ENCODE measurements at places on chromosomes 3 and 15. TPM values are rescaled to one million over a fixed set of nuclear protein-coding genes. Genes with fewer than 3 reads are reported as not detected.

The TLR9 gene
- total RNA-seq = not detected

The LDHAL6B gene
- total RNA-seq = not detected

The AHSG gene
- 1.1 TPM for total RNA-seq

The FOXL2 gene
- total RNA-seq = 2.2 TPM

The ZNF502 gene
- 3.5 TPM for total RNA-seq

The TMEM87A gene
- 32.9 TPM for total RNA-seq

GRCh38 chr3:22523925-22524324, 679.2 kb upstream of the UBE2E2 start:
- no peak overlapping the region for H3K4me3 ChIP-seq
- H3K4me1 ChIP-seq = no peaks in the 10 kb centered on the region

- H3K4me1 ChIP-seq = no peaks in the 10 kb centered on the region
- no peaks in the 10 kb centered on the region for H3K27me3 ChIP-seq
- no peak overlapping the region for H3K4me3 ChIP-seq
- H3K27ac ChIP-seq = no peak overlapping the region
Observed at GRCh38 chr3:141020143-141020830, 30.9 kb upstream of the SPSB4 start.

DNA sequence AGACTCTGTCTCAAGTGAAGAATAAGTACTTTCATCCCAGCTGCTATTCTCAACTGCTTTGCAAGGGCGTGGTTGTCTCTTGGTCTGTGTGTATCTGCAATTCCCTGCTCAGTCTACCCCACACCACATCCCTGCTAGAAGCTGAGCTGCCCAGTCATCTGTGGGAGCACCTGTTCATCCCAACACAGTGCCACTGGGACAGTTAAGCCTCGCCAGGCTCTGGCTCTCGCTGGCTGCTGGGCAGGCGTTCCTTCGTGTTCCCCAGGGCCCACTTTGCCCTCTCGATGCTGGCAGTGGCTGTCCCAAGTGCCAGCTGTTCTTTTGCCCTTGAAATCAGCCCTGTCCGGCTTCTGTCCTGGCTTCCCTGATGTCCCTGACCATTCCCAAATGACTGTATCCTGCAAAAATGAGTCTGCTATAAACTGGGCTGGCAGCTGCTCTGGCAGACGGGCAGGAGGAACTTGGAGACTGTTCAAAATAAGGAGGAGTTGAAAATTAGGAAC, 91.6 kb upstream of the KLHL25 start:
- no peak overlapping the region for H3K4me3 ChIP-seq
- H3K27ac ChIP-seq = no peak overlapping the region
- H3K36me3 ChIP-seq = no peaks in the 10 kb centered on the region
- peaks cover 4% of the 10 kb centered on the region for H3K4me1 ChIP-seq
- DNase-seq = no peak

GRCh38 chr15:92053753-92054316, 200.3 kb downstream of the SLCO3A1 start:
- DNase-seq = no peak
- no peak overlapping the region for H3K4me3 ChIP-seq
- no peaks in the 10 kb centered on the region for H3K4me1 ChIP-seq

GRCh38 chr15:29135309-29135657, 134.3 kb downstream of the NSMCE3 start:
- DNase-seq = no peak
- no peaks in the 10 kb centered on the region for H3K4me1 ChIP-seq
- no peaks in the 10 kb centered on the region for H3K36me3 ChIP-seq
- no peaks in the 10 kb centered on the region for H3K27me3 ChIP-seq
- H3K27ac ChIP-seq = no peak overlapping the region

DNA sequence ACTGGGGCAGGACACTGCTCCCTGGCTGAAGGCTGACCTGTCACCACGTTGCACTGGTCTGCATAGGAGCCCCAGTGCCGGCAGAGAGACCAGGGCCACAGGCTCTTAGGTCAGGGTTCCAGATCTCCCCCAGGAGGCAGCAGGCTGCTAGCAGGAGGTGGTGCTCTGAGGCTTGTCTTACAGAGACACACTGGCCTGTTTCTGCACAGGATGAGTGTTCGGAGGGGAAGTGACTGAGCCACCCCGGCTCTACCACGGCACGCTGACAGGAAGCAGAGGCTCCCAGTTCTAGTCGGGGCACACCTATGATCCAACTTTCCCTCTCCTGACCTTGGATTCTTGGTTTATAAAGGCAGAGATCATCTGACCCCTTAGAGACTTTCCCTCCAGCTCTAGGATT, 8.6 kb downstream of the FBXL22 start:
- H3K4me3 ChIP-seq = no peak overlapping the region
- no peak overlapping the region for H3K27ac ChIP-seq
- no peaks in the 10 kb centered on the region for H3K4me1 ChIP-seq
- peaks cover 19% of the 10 kb centered on the region for H3K27me3 ChIP-seq

- H3K4me1 ChIP-seq = no peaks in the 10 kb centered on the region
- no peak for DNase-seq
- H3K4me3 ChIP-seq = no peak overlapping the region
- no peaks in the 10 kb centered on the region for H3K27me3 ChIP-seq
- no peaks in the 10 kb centered on the region for H3K36me3 ChIP-seq
Observed at GRCh38 chr3:17157713-17158112, 273.0 kb downstream of the PLCL2 start.

- no peak for DNase-seq
- no peaks in the 10 kb centered on the region for H3K27me3 ChIP-seq
- no peaks in the 10 kb centered on the region for H3K4me1 ChIP-seq
Observed at GRCh38 chr15:53224371-53224770, 434.2 kb upstream of the ONECUT1 start.

DNA sequence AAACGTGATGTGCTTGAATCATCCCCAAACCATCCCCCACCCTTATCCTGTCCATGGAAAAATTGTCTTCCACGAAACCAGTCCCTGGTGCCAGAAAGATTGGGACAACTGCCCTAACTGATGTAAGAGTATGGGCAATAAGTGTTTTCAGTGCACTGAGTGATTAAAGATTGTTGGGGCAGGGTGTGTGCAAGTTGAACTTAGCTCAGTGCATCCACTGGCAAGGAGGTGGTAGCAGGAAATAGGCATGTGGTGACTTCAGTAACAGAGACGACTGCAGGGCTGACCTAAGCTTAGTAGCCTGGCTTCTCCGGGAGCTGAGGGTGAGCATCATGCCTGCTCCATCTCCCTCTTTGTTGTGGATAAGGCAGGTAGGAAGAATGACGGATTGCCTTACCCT, 27.5 kb downstream of the PAQR9 start:
- H3K36me3 ChIP-seq = no peaks in the 10 kb centered on the region
- H3K4me3 ChIP-seq = no peak overlapping the region
- no peak overlapping the region for H3K27ac ChIP-seq
- no peak for DNase-seq
- H3K4me1 ChIP-seq = no peaks in the 10 kb centered on the region
- H3K27me3 ChIP-seq = no peaks in the 10 kb centered on the region

DNA sequence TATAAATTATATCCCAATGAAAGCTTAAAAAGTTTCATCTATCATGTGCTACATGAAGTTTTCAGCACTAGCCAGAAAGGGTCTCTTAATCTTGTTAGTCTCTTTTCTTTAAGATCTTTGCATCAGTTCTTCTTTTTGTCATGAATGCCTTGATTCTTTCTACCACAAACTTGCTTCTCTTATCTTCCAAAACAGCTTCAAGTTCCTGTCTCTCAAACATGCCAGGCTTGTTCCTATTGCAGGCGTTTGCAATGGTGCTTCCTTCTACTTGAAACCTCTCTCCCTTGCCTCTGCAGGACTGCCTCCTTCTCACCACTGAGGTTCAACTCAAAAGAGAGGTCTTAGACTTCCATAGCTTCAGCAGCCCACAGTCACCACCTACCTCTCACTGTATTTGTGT, 104.3 kb upstream of the FRMD4B start:
- no peaks in the 10 kb centered on the region for H3K4me1 ChIP-seq
- H3K27me3 ChIP-seq = no peaks in the 10 kb centered on the region
- DNase-seq = no peak
- no peak overlapping the region for H3K4me3 ChIP-seq
- H3K36me3 ChIP-seq = no peaks in the 10 kb centered on the region

- H3K36me3 ChIP-seq = no peaks in the 10 kb centered on the region
- no peaks in the 10 kb centered on the region for H3K4me1 ChIP-seq
- no peak for DNase-seq
Observed at GRCh38 chr15:46344115-46344724, 709.4 kb downstream of the SQOR start.

GRCh38 chr3:148707601-148708380, 10.1 kb downstream of the AGTR1 start:
- H3K4me1 ChIP-seq = no peaks in the 10 kb centered on the region
- H3K27ac ChIP-seq = no peak overlapping the region
- H3K27me3 ChIP-seq = no peaks in the 10 kb centered on the region
- DNase-seq = no peak
- H3K36me3 ChIP-seq = no peaks in the 10 kb centered on the region
- no peak overlapping the region for H3K4me3 ChIP-seq

DNA sequence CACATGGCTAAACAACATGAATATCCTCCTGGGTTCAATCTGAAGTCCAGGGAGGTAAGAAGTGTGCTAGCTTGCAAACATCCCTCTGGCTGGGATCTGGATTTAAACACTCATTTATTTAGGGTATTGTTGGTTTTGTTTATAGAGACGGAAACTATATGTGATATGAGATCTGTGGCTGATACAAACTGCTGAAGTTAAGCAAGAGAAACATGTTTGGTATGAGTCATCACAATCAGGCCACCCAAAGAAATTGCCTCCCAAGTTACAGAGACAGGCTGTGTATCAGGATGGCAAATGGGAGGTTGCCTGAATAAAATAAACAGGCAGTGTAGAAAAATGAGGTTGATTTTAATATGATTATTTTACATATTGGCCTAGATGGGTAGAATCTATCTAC, 562.1 kb downstream of the IGSF11 start:
- no peaks in the 10 kb centered on the region for H3K4me1 ChIP-seq
- H3K36me3 ChIP-seq = no peaks in the 10 kb centered on the region
- no peak overlapping the region for H3K27ac ChIP-seq
- H3K27me3 ChIP-seq = no peaks in the 10 kb centered on the region

Measured in H1 (cell line).